ENCODE measurements at places on chromosomes 13 and 19.

DNA sequence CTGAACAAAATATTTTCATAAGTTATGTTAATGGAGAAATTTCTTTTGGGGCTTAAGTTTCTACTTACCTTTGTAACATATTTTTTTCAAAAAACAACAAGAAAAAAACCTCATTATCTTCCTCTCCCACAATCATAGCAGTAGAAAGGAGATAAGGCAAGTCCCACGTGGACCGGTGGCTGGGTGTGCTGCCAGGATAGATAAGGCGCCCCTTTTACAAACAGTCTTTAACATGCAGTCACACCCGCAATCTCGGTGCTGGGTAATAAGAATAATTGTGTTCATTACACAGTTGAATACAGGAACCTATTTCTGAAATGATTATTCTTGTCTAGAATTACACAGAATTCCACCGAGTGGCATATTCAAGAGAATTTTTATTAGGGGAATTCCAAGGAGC lies 1202.3 kb downstream of the UQCRFS1 start:
- no peak for DNase-seq

GRCh38 chr19:19568802-19569756 lies 31.0 kb downstream of the CILP2 start:
- DNase-seq, result no peak

DNA sequence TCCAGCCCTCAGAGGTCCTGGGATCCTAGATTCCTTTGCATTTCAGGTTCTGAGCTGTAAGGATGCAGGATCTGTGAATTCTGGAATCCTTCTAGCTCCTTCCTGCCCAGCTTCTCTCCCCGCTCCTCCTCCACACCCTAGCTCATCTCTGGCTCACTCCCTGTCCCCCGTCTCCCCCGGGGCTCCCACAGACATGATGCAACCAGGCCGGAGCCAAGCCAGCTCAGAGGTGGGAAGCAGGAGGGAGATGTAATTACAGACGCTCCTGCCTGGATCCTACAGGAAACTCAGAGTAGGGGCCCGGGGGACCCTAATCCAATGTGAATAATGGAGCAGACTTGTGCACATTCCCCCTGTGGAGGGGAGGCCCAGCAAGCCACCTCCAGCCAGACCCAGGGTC lies 4.5 kb downstream of the GNG8 start:
- DNase-seq, result no peak

- DNase-seq, result no peak
Measured at GRCh38 chr13:48641404-48641803, 12.3 kb upstream of the CYSLTR2 start.

GRCh38 chr13:44368062-44368591 lies 5.5 kb upstream of the SERP2 start:
- no peak for DNase-seq

DNA sequence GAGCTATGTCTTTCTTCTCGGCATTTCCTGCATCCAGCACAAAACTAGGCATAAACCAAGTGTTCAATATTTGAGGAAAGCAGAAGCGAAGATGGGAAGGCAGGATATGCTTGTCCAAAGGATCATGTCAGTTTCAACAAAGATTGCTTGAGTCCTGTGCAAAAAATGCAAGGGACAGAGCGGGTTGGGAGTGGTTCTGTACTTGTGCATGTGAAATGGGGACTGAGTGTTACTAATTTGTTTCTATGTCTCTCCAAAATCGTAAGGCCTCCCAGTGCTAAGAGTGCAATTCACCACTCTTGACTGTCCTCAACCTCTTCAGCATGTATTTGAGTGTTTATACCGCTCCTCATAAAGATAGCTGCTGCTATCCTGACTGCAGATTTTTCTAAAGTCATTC lies 166.2 kb downstream of the DLEU7 start:
- no peak for DNase-seq
